AG04449 (cell line): ENCODE measurements at places on chromosomes 13 and 19.

DNA sequence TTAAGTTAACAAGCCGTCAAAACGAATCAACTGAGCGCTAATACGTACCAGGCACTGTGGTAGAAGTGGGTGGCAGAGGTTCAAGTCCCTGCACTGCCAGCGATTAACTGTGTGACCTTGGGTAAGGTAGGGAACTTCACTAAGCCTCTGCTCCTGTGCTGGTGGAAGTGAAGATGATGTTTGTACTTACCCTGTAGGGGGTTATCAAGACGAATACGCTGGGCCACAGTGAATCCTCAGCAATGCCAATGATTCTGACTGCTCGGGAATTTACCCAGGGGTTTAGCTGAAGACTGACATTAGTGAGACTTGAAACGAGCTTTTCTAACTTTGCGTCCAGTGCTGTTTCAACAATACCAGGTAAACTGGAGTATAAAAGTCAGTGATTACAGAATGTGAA is 305.3 kb downstream of the FGF9 start:
- no peak for DNase-seq

DNA sequence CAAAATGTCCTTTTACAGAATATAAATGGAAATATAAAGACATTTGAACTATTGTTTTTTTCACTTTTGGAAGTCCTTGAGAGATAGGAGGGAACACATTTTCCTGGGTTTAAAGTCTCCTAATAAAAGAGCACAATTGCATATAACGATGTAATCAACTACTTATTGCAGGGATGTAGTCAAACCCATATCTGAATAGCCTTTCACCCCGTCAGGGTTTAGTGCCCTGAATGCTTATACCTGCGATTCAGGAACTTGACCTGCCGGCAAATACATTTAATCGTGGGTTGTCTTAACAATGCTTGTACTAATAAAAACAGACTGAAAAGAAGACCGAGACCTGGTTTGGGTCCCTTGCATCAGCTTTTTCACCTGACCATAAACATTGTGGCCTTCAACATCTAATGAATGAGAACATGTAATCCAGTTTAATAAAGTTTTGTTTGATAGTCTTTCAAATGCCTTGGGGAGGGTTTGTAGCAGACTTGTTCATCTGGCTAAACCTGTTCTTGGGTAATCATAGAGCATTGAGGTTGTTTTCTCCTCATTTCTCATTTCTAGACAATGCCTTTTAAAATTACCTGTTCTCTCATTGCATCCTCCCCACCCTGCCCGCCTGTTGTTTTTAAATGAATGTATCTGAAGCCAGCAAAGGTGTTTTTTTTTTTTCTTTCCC is 7.0 kb downstream of the KLF5 start:
- no peak for DNase-seq

DNA sequence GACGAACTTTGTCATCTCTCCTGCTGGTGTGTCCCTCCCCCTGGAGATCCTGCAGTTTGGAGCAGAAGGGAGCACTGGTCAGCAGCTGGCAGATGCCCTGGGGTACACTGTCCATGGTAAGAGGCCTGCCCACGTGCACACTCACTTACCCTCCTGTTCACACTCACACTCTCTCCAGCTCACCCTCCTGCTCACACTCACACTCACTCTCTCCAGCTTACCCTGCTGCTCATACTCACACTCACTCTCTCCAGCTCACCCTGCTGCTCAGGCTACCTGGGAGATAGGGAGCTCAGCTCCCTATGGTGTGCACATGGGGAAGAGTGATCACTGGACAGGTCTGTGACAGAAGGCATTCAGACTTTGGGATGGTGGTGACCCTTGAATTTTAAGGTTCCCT is 1.7 kb downstream of the SERPINE3 start:
- no peak for DNase-seq

- DNase-seq, result no peak
Observed at GRCh38 chr13:112932971-112933370, 36.0 kb upstream of the MCF2L start.

DNA sequence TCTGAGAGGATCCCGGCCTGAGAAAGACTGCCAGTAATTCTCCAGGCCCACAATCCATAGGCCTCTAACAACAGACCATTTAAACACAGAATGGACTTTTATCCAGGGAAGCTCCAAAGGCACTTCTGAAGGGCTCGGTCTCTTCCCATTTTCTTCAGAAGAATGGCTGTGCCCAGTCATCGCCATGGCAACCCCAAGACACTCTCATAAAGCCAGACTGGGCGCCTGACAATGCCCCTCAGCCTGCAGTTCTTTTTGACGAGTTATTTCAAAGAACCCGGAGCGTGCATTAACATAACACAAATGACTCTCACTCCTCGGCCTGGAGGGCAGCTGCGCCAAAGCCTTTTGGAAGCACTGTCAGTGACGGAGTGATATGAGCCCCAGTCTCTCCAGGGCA is 61.0 kb downstream of the RASA3 start:
- no peak for DNase-seq

DNA sequence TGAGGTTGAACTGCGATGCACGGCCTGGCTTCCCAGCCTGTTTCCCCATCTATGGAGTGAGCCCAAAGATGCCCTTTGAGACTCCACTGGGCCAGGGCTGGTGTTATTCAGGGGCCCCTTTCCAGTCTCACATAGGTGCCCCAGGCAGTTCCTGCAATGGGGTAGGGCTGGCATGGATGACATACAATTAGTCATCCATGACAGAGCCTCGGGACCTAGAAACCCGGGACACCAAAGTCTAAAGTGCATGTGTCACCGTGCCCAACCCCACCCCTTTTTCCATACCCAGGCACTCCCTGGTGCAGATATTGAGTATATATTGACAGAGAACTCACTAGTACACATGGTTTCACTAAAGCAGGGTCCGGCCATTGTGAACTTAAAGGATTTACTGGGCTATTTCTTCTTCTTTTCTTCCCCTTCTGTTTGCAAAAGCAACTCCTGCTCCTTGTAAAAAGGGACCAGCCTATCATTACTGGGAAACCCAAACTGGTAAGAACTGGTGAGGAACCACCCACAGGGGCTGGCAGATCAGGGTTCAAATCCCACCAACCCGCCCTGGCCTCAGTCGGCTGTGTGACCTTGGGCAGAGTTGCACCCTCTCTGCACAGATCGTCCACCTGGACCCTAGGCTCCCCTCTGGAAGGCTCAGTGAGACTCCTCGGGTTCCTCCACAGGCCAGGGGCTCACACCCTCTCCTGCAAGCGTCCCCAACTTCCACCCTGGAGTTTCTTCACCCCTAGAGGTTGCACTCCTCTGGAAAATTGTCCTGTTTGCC is 2.7 kb downstream of the B3GNT3 start:
- DNase-seq, result no peak

GRCh38 chr19:51784922-51785690 is 9.9 kb upstream of the FPR3 start:
- DNase-seq, result no peak

DNA sequence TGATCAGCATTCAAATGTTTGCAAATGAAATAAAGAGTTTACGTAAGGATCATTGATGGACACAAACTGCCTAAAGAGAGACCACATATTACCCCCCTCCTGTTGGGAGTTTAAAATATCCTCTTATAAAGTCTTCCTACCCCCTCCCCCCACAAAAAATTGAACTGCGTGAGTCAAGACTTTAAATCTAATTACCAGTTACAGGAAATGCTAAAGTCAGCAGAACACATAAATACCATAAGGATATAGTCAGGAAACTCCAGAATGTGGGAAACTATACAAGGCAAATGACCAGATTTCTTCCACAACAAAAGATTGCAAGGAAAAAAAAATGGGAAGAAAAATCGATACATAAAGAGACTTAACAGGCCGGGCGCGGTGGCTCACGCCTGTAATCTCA is 44.4 kb upstream of the FARP1 start:
- no peak for DNase-seq

DNA sequence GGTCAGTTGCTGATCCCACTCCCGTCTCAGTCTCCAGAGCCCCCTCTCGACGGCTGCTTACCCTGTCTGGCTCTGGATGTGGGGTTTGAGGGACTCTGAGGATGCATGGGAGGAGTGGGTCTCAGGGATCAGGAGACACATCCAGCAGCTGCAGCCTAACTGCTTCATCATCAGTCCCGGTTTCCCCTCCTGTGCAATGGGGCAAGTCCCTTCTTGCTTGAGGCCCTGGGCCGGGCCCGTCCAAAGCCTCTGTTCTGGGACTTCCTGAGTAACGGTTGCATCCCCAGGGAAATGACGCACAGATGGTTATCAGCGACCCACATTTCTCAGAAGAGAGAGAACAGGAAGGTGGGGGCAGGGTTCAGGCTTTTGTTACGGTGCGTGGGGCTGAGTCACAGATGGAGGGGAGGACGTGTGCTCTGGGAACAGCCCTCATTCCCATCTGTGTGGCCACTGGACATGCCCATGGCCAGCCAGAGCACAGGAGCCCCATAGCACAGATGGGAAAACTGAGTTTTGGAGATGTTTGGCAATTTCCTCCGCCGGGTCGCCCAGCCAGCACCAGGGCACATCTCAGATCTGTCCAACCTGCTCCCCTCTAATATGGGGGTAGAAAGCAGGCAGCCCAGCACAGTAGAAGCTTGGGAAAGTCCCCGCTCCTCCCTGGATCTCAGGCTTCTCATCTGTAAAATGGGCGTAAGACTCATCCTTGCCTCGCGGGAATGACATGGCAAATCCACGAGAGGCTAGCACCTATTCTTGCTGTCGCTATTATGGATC is 19.3 kb downstream of the GNA15 start:
- DNase-seq, result peak; percentile 97
